CD8-positive, alpha-beta memory T cell (primary cell): ENCODE measurements at places on chromosomes 16 and 17. TPM values are rescaled to one million over a fixed set of nuclear protein-coding genes. Genes with fewer than 3 reads are reported as not detected.

GRCh38 chr16:309476-309875, 26.5 kb downstream of the PDIA2 start:
- DNase-seq, result peak; percentile 55

DNA sequence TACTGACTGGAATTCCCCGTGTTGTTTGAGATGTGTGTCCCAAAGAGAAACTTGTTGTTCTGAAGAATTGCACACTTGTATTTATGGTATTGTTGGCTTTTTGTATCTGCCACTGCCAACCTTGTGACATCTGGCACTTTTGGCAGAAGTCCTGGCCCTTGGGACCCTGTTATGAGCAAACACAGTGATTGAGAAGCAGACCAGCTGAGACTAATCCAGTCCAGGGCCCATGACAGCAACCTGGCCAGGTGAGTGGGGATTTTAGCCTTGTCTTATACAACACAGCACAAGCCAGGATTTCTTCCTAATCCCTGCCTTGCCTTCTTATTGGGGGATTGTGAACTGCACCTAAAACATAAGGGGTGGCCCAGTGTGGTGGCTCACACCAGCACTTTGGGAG, 80.0 kb downstream of the NTN1 start:
- DNase-seq, result no peak

GRCh38 chr16:84569382-84569987, 48.4 kb downstream of the COTL1 start:
- no peak for DNase-seq

- DNase-seq, result no peak
Measured at GRCh38 chr17:9768381-9768934, 22.9 kb downstream of the DHRS7C start.

- no peak for DNase-seq
Measured at GRCh38 chr17:7715936-7716886, 1.3 kb upstream of the DNAH2 start.

- DNase-seq, result no peak
Measured at GRCh38 chr17:71764505-71764904, 356.3 kb upstream of the SOX9 start.

GRCh38 chr16:3187798-3188674, at the start of gene OR1F1:
OR1F1 (plus strand) TSS chr16:3188204.
- peak; percentile 64 for DNase-seq

- DNase-seq, result no peak
Measured at GRCh38 chr17:67718325-67718941, 697 bp downstream of the NOL11 start.

GRCh38 chr16:66342294-66342900, 24.1 kb upstream of the CDH5 start:
- no peak for DNase-seq

DNA sequence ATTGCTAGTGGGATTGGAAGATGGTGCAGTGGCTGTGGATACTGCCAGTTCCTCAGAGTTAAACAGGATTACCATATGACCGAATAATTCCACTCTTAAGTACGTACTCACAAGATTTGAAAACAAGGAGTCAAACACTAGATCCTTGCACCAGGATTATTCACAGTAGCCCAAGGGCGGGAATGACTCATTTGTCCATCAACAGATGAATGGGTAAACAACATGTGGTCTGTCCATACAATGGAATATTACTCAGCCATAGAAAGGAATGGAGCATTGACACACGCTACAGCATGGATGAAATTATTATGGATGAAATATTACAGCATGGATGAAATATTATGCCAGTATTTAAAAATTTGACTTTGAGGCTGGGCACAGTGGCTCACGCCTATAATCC, 9.1 kb upstream of the MAPK8IP3 start:
- no peak for DNase-seq

- DNase-seq, result no peak
Measured at GRCh38 chr17:65690626-65691310, 129.3 kb upstream of the AXIN2 start.

DNA sequence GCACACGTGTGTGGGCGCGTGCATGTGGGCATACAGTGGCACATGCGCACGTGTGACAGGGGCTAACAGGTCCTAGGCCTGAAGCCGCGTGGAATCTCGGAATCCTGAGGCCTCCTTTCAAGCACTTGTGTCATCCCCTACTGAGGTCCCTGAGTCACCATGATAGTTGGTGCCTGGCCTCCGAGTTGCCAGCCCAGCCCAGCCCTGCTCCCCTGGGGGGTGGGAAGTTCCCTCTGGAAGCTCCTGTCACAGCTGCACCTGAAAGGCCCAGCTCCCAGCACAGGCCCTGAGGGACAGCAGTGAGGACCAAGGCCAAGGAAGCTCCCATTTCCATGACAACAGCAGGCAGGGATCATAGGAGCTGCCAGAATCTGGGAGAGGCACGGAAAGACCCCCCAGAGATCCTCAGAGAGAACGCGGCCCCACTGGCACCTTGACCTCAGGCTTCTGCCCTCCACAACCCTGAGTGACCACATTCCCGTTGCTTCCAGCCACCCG, 35.4 kb upstream of the ENPP7 start:
- no peak for DNase-seq

DNA sequence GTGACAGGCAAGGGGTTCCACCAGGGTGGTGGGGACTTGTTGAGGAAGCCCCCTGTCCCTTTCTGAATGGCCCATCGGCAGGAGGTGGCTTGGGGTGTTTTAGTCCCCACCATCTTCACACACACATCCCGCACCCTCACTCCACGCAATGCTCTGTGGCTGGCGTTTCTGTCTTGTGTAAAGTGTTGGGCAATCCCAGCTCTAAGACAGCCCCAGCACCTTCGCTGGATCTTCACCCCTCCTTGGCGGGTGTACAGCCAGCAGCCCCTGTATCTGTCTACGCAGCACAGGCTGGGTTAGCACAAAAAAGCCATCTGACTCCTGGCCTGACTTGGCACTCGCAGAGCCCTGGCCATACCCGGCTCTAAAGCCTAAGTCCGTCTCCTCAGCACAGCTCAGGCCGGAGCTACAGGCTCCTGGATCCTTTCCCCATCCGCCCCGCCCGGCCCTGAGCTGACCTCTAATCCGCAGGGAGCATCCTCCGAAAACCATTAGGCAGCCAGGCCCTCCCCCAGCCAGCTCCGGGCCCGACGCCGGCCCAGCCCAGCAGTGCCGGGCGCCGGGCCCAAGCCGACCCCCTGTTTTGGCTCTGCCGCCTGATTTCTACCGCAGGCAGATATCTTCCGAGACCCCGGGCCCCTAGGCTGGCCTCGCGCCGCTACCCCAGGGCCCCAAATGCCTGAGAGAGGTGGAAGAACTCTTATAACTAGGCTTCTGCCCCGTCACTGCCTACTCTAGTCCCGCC, 42.4 kb upstream of the TAC4 start:
- DNase-seq, result no peak

Gene VAMP2
- total RNA-seq, result 41.0 TPM

Gene AMFR
- total RNA-seq, result 64.3 TPM

Gene KLHL10
- not detected for total RNA-seq
